Right renal pelvis (tissue), 4 donors: ENCODE measurements at places on chromosomes 3 and 15. TPM values are rescaled to one million over a fixed set of nuclear protein-coding genes. Genes with fewer than 3 reads are reported as not detected.

GRCh38 chr15:39820050-39820602 lies 37.5 kb upstream of the FSIP1 start:
- no peak for DNase-seq

DNA sequence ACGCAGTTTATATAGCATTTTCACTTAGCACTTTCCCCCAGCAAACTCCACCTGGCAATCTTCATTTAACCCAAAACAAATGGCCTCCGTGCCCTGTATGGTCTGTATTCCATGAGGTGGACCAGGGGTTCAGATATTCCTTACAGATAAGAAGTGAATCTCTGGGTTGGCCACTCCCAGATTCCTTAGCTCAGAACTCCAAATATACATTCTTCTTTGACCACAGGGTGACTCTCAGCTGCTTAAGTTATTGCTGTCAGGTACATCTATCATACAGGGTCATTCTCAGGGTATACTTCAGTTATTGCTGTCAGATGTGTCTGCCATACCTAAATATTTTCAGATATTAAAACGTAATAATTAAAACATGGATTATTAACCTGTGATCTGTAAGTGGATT lies 229.8 kb downstream of the TBL1XR1 start:
- no peak for DNase-seq

DNA sequence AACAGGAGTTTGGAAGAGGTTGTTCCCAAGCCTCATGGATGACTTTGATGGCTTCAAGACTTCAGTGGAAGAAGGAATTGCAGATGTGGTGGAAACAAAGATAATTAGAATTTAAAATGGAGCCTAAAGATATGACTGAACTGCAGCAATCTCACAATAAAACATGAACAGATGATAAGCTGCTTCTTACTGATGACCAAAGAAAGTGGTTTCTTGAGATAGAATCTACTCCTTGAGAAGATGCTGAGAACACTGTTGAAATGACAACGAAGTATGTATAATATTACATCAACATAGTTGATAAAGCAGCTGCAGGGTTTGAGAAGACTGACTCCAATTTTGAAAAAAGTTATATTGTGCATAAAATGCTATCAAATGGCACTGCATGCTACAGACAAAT lies 21.2 kb downstream of the MYO9A start:
- DNase-seq, result no peak

DNA sequence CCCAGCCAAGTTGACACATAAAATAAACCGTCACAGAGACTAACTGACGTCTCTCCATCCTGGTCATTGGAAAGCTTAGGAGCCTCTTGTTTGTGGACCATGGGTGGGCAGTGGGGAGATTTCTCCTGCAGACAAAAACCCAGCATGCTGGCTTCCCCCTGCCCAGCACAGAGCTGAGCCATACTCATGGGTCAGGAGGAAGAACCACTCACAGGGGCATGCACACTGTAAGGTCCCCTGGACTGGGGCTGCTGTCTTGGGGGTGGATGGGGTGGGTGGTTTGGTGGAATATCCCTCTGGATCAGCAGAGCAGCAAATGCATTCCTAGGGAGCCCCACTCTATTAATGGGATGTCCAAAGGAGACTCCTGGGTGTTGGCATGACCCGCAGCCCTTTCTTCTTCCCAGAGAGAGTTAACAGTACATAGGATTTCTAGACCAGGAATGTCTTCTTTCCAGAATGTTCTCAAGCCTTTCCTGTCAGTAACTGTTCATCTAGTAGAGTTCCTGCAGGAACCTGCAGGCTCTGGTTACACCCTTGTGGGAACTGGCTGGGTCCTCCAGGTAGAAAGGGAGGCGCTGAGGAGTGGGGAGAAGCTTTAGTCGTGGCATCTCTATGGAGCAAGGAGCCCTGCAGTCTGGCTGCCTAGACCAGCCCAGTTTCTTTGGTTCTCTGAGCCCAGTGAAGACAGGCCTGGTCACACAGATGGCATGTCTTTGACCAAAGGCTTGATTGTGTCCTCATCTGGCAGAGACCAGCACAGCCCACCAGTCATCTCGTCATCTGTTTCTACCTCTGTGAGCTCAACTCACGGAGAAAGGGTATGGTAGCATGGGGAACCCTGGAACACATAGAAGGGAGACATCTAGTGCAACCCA lies 73.4 kb upstream of the PRR23C start:
- no peak for DNase-seq

Gene ROPN1B
- polyA plus RNA-seq, result 0.57 TPM
